ENCODE measurements at places on chromosomes 2 and 18.

- no peak for DNase-seq
These were observed 21.5 kb downstream of the NAB1 start for GRCh38 chr2:190670182-190670946.

- DNase-seq = no peak
These were observed 131.5 kb downstream of the RGPD3 start for GRCh38 chr2:106336737-106337136.

GRCh38 chr2:239647052-239647819 is 246.4 kb upstream of the HDAC4 start:
- DNase-seq = no peak

DNA sequence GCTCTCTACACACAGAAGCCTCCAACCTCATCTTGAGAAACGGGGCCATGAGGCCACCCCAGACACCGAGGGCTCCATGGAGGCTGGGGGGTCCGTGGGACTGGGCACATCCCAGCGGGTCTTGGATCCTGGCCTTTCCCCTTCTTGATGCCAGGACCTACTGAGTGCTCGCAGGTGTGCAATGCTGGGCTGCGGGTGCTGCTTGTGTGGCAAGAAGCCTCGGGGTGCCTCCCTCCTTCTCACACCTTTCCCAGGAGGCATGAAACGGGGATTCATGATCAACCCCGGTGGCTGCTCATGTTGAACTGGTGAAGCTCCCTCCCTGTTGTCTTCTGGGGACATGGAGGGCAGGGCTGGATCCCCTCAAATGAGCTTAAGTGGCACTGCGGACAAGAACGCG is 2.0 kb upstream of the BUB1 start:
- no peak for DNase-seq

DNA sequence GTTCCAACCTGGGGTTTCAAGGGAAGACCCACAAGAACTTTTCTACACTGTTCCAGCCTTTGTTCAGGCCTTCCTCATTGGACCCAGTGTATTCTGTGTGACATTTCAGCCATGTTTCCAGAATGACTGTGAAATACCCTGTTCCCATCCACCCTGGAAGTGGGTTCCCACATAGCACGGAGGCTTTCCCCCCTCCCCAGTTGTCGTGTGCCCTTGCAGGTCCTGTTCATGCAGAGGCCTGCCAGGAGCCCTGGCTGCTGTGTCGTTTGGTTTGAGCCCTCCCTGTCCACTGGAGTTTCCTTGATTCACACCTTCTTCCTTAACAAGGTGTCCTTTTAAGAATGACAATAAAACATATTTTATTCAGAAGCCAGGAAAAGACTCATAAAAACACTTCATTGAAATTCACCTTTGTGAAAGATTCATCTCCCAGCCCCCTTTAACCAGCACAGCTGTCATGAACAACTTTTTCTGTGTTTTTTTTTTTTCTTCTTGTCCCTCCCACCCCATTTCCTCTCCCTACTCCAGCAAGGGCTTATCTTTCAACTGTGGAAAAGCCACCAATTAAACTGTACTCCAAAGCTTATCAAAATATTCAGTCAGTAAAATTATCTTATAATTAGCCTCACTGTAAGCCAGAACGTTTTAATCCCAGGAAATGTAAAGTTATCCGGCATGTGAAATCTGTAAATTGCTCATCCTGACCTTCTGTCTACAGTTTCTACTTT is 106.4 kb downstream of the ACOXL start:
- DNase-seq = no peak

GRCh38 chr2:88815282-88815681 is 123.8 kb downstream of the RPIA start:
- DNase-seq = no peak

- DNase-seq = no peak
These were observed 198.3 kb downstream of the MGAT5 start for GRCh38 chr2:134452042-134452733.

GRCh38 chr2:132497591-132497990 is 81.0 kb downstream of the GPR39 start:
- DNase-seq = peak; percentile 28

GRCh38 chr18:28412521-28412920 is 235.6 kb upstream of the CDH2 start:
- no peak for DNase-seq

DNA sequence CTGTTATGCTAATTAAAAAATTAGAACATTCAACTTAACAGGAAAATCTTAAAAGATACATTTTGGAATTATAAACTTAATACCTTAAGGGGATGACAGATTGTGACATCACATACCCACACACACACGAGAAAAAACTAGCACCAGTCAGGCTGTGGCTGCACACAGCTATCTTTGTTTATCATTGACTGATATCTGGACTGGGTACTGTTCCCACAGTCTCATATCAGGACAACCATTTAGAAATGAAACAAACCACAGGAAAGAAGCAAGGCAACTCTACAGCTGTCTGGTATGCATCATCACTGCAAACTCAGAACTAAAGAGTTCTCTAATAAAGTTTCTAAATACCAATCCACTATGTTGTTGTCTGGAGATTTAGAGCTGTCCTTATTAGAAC is 210.9 kb upstream of the SMAD7 start:
- DNase-seq = no peak

DNA sequence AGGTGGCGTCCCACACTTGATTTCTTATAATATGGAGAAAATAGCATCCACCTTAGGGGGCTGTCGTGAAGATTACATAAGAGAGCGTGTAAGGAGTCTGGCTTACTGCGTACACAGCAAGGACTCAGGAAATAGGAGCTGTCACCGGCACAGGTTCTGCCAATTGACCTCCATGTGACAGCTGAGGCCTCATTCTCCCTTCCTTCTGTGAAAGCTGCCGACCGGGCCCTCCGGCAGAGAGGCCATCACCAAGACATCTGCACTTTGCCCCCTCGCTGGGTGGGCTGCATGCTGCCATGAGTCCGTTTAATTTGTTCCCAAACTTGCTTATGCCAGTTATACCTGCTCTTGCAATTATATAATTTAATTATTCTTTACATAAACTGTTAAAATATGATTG is 27.7 kb downstream of the HS1BP3 start:
- DNase-seq = no peak

GRCh38 chr18:30385684-30386083 is 656.9 kb downstream of the DSC3 start:
- no peak for DNase-seq

GRCh38 chr2:182558564-182558963 is 131.7 kb upstream of the PDE1A start:
- no peak for DNase-seq

DNA sequence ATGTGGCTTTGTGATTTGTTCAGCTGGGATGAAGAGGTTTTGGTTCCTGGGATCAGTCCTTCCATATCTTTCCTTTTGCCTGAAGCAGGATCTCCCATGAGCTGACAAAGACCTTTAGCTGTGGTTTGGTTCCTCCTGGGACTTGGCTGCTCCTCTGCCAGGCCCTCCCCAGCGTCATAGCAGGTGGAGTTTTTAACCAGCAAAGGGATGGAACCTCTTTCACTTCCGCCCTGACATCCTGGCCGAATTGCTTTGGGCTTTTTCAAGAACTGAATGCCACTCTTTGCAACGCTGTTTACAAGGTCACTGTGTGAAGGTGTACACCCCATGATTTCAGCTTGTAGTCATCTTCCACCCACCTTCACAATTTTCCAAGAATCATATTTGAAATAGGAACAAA is 390 bp downstream of the PCARE start:
- DNase-seq = no peak

GRCh38 chr2:34096562-34097171 is 497.6 kb upstream of the FAM98A start:
- peak; percentile 39 for DNase-seq

GRCh38 chr2:100563407-100564247 is 834 bp downstream of the PDCL3 start:
- no peak for DNase-seq

DNA sequence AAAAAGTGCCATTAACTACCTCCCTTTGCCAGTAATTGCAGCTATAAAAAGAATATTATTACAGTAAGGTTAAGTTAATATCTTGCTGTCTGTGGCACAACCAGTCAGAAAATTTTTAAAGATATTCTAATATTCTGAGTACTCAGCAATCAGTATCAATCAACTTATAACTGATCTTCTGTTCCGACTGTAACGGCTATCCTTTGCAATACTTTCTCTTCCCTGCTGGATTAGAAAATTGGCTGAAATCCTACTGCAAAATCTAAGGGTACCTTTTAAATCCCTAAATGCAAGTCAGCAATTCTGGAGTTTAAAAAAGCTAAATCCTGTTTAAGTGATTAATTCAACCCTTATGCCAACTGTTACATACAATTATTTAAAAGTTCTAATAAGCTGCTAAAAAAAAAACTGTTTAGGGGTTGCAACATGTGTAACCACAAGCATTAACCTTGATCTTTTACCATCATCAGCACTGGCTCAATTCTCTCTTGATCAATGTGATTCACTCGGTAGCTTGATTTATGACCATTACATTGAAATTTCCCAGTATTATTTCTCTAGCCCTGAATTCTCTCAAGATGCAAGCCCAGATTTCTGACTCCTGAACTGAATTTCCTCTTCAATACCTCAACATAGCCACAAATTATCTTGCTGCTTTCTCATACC is 20.5 kb downstream of the GAREM1 start:
- DNase-seq = no peak

DNA sequence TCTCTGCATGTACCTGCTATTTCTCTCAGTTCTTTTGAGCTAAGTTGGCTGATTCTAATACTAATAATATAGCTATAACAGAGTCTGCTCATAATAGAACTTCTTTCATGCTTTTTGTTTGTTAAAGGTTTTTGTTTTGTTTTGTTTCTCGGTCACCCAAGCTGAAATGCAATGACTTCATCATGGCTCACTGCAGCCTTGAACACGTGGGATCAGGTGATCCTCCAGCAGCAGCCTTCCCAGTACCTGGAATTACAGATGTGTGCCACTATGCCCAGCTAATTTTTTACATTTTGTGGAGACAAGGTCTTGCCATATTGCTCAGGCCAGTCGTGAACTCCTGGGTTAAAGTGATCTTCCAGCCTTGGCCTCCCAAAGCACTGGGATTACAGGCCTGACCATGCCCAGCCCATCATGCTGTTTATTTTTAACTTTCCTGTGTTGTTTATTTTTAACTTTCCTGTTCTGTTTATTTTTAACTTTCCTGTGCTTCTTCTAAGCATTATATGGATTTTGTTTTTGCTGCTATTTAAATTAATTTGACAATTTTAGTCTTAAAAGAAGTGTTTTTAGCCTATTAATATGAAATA is 763.8 kb upstream of the CDH7 start:
- DNase-seq = no peak

DNA sequence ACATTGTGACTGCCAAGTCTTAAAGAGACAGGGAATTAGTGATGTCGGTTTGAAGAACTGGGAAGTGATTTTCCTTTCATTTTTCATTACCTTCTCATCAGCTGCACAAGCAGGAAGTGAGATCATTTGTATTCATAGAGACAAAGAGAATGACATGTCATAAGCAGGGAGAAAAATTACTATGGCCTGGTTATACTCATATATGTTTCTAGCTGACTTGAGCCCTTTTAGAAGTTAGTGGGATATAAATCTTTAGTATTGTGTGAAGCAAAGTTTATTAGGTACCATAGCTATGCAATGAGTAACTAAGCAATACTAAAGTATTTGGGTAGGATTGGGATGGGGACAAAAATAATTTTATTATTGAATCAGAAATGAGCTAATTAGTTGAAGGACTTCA is 284.1 kb downstream of the PID1 start:
- DNase-seq = no peak

- no peak for DNase-seq
These were observed 46.0 kb downstream of the GAREM1 start for GRCh38 chr18:32424696-32425095.

DNA sequence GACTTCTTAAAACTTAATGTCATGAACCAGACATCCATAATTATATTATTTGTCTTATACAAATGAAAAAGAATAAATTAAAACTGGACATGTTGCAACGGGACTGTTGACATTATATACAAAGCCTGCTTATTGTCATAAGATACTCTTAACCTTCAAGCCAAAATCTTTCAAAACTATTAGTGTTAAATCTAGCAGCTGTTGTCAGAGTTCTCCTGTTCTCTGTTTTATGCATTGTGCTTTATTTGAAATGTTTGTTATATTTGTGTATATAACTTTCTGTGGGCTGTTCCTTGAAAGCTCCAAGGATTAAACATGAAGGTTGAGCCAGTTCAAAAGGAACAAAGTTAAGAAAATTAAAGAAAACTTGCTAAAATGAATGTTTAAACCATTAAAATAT is 335.5 kb upstream of the NT5C1B start:
- no peak for DNase-seq

GRCh38 chr2:199309973-199310372 is 147.8 kb downstream of the SATB2 start:
- no peak for DNase-seq

GRCh38 chr2:113686537-113686936 is 59.5 kb downstream of the RABL2A start:
- DNase-seq = peak; percentile 2

DNA sequence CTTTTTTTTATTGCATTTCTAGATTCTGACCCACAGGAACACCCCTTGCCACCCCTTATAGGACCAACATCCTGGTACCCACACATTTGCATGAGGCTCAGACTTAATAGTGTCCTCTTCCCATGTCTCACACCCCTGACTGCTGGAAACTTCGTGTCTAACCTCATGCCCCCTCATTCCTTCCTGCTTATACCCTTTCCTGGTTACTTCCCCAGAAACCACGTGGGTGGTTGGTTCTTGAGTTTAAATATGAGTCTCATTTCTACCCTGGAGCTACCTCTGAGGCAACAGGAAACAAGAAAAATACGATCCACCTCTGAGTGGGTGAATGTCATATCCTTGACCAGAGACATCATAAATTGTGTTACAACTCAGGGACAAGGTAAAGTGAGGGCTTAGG is 1.6 kb downstream of the TNP1 start:
- peak; percentile 11 for DNase-seq

GRCh38 chr18:3135536-3135935 is 84.2 kb downstream of the MYOM1 start:
- no peak for DNase-seq

DNA sequence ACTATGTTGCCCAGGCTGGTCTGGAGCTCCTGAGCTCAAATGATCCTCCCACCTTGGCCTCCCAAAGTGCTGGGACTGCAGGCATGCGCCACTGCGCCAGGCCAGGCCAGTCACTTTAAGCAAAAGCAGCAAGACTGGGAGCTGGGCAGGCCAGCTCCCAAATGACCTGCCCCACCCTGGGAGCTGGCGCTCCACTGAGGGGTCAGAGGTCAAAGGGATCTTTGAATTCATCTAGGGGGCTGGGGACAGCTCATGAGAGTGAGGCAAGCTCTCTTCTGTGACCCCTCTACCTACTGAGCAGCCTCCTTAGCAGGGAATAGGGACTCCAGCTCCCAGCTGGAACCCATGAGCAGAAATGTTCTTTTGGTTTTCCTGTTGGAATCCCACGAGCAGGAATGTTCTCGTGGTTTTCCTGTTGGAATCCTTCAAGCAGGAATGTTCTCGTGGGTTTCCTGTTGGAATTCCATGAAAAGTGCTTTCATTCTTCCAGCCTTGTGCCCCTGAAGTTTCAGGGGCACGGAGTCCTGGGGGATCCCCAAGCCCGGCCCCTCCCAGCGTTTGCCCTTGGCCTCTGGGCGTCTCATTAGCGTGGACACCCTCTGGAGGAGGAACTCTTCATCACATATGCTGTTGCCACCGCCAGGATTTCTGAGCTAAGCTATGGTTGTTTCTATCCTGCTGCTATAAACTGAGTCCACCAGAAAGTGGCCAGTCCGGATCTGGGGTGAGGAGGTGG is 162.0 kb upstream of the HAAO start:
- peak; percentile 55 for DNase-seq

Measured in HS-5 (cell line).